Skin of body (tissue), 3 donors: ENCODE measurements at places on chromosomes 2 and 18. TPM values are rescaled to one million over a fixed set of nuclear protein-coding genes. Genes with fewer than 3 reads are reported as not detected.

The RAB27B gene
- total RNA-seq, result 10.5 TPM

The ACTR3 gene
- 104 TPM for total RNA-seq

The CDH7 gene
- total RNA-seq, result 0.79 TPM

The GYPC gene
- total RNA-seq, result 102 TPM

The ANKRD30B gene
- total RNA-seq, result 0.20 TPM

The GKN2 gene
- total RNA-seq, result not detected

The UGT1A3 gene
- total RNA-seq, result not detected

The LAMA1 gene
- 2.4 TPM for total RNA-seq

The SCG2 gene
- total RNA-seq, result 0.20 TPM

The RGPD4 gene
- not detected for total RNA-seq

The UNC50 gene
- total RNA-seq, result 31.8 TPM

The ARHGEF33 gene
- total RNA-seq, result 1.7 TPM

The SCN9A gene
- 13.3 TPM for total RNA-seq

The SKOR2 gene
- total RNA-seq, result not detected

The ABCG5 gene
- total RNA-seq, result not detected

The CNDP1 gene
- 0.10 TPM for total RNA-seq

The IMPACT gene
- total RNA-seq, result 25.4 TPM

The CYP27A1 gene
- total RNA-seq, result 10.8 TPM

The DLX2 gene
- total RNA-seq, result 0.99 TPM

The KDM3A gene
- total RNA-seq, result 97.0 TPM

The SERTAD2 gene
- total RNA-seq, result 18.7 TPM

The TMEM150A gene
- 3.3 TPM for total RNA-seq

The MARCHF4 gene
- not detected for total RNA-seq

The IRS1 gene
- total RNA-seq, result 14.5 TPM

The KIAA2012 gene
- 0.10 TPM for total RNA-seq

The ADCY3 gene
- total RNA-seq, result 25.3 TPM

The DNER gene
- 3.3 TPM for total RNA-seq

The ZNG1B gene
- total RNA-seq, result 33.0 TPM

The KIF1A gene
- 0.89 TPM for total RNA-seq

The IL18R1 gene
- total RNA-seq, result 4.5 TPM

The DUSP19 gene
- total RNA-seq, result 4.4 TPM

The NYAP2 gene
- total RNA-seq, result 0.30 TPM

The LMAN1 gene
- 114 TPM for total RNA-seq

The SPEG gene
- total RNA-seq, result 10.5 TPM
